ENCODE measurements at places on chromosomes 7 and 10. TPM values are rescaled to one million over a fixed set of nuclear protein-coding genes. Genes with fewer than 3 reads are reported as not detected.

Gene GIMAP2
- 0.81 TPM for total RNA-seq

Gene KLF14
- not detected for total RNA-seq

Gene PIP
- total RNA-seq: not detected

Gene C10orf53
- total RNA-seq: not detected

Gene DEPP1
- 15.1 TPM for total RNA-seq

Gene ATP5MK
- total RNA-seq: 230 TPM

Gene TRIM73
- total RNA-seq: 16.7 TPM

Gene CALHM1
- not detected for total RNA-seq

DNA sequence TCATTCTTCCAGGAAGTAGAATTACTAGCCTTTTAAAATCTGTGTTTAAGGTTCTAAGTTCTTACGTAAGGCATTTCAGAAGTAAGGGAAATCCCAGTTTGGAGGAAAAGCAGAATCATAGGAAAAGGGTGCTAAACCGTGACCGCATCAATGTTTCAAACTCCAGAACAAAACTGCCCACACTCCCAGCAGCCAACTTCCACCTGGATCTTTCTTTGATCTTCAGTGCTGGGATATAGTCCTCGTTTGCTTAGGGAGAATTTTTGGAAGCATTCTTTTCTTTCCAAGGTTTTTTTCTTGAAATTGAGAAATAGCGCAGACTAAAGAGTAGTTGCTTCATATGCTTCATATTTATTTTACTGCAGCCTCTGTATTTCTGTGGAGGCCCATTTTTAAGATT is 8.9 kb downstream of the PROSER2 start:
- no peak for DNase-seq

DNA sequence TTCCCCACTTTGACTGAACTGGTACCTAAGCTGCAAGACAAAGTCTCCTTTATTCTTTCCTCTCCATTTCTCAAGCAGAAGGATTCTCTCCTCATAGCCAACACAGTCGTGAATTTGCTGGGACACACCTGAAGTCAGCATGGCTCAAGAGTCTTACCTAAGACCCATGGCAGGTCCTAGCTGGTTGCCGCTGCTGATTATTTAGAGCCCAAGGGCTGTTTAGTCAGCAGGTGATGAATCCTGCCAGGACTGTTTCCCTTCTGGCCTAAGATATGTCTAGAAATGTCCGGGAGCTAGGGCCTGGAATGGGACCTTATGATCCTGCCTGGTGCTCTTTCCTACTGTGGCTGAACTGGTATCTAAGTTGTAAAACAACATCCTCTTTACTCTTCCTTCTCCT is 82.8 kb downstream of the AHCYL2 start:
- peak; percentile 68 for DNase-seq

GRCh38 chr7:51187941-51188340 is 128.7 kb downstream of the COBL start:
- DNase-seq: no peak

GRCh38 chr7:38052786-38053185 is 125.3 kb upstream of the STARD3NL start:
- DNase-seq: no peak

DNA sequence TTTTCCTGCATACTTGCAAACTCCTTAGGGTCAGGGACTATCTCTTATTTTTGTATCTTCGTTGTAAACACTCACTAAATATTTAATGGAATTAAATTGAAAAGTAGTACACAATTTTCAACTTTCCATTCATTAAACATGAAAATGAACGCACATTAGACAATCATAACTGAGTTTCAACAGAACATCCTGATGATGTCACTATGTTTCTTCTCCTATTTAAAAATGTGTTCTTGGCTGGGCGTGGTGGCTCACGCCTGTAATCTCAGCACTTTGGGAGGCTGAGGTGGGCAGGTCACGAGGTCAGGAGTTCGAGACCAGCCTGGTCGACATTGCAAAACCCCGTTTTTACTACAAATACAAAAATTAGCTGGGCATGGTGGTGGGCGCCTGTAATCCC is 14.1 kb upstream of the PURB start:
- no peak for DNase-seq

DNA sequence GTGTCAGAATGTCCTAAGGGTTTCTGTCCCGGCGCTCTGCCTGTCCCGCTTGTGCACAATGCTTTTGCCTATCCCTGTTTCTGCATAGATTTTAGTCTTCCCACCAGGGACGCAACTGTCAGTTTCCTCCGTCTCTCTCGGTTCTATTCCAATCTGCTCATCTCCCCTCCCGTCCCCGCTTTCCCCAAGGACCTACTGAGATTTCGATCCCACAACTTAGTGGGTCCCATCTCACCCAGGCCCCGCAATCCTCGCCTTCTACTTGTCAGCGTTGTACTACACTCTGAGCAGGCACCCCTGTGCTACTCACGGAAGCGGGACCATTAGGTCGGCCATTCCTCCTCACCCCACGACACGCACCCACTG is 519 bp upstream of the ZNF655 start:
- DNase-seq: no peak

DNA sequence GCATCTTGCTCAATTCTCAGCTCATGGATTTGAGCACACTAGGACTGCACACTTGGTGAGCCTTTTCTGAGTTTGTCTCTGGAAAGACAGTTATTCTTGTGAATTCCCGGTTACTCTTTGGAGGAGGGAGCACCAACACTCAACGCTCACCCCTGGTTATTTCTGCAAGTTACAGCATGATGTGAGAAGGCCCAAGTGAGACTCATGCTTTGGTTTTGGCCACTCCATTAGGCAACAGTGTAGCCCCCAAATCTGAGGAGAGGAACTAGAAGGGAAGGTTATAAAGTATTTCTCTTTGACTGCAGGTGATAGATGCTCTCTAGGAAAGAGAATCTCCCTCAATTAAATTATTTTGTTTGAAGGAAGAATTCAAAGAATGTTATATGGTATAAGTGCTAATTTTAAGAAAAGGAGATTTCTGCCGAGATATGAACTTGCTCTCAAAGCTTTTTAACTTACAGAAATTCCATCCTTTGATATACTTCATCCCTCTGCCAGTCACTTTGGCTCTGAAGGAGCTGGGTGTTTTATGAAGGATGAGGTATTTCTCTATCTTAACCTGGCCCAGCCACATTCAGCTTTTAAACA is 183.4 kb downstream of the WNT2 start:
- no peak for DNase-seq

- DNase-seq: no peak
Measured at GRCh38 chr7:17622451-17622850, 317.8 kb downstream of the SNX13 start.

DNA sequence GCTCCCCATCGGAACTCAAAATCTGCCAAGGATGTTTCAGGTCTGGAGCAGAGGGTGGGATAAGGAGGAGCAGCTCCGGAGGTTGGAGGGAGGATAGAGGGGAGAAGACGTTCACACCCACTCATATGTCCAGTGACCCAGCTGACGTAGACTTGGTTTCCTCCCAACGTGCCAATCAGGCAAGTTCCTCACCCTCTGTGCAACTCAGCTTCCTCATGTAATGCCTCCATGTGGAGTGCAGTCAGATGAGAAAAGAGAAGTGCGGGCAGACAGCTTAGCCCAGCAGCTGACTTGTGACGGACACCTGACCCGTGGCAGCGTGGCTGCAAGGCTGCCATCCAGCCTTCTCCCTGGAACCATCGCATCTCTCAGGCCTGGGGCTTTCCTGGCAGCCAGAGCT is 86.8 kb downstream of the NPTX2 start:
- DNase-seq: no peak

DNA sequence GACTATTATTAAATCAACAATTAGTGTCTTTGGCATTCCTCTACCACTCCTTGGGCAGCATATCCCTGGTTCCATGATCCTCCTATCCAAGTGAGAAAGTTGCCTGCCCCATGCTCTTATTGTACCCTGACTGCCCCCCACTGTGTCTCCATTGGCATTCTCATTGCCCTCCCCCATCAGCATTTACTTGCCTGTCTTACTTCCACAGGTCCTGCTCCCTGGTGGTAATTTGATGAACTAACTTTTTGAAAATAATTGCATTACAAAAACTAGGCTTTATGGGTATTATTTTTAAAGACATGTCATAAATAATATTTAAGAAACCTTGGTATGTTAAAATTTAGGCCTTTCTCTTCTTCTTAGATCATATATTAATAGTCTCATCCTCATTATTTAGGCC is 346.4 kb downstream of the PCLO start:
- DNase-seq: no peak

- DNase-seq: no peak
Measured at GRCh38 chr7:36305226-36305625, 84.4 kb upstream of the ANLN start.

DNA sequence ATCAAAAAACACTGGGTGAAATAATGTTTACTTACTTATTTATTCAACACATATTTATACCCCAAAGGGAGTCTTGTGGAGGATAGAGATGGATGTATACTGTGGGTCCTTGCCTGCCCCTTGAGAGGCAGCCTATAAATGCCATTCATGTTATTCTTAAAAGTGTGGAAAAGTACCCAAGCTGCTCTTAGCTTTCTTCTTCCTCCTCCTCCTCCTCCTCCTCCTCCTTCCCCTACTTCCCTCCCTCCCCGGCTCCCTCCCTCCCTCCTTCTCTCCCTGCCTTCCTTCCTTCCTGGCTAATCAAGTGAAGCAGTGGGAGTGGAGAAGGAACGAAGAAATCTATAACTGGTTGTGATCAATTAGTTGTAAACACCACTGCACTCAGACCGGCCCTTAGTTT is 21.2 kb upstream of the IGF2BP3 start:
- DNase-seq: no peak

GRCh38 chr10:20970708-20971107 is 73.6 kb upstream of the NEBL start:
- DNase-seq: no peak

DNA sequence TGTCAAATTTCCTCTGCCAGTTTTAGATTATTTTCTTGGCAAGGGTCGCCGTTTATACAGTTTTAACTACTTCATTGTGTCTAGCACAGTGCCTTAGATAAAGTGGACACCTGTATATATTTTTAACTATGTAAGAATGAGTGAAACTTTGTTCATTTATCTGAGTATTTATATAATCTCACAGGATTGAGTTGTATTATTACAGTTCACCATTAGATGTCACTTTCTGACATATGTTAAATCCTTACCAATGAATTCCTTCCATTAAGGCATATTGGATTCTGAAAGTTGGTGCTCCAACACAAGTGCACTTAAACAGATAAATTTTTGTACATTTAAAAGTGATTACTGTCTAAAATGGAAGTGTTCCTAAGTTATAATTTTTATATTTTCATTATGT is 43.0 kb downstream of the ZMYND11 start:
- DNase-seq: no peak

- DNase-seq: no peak
Measured at GRCh38 chr10:51010977-51011376, 63.3 kb upstream of the PRKG1 start.

DNA sequence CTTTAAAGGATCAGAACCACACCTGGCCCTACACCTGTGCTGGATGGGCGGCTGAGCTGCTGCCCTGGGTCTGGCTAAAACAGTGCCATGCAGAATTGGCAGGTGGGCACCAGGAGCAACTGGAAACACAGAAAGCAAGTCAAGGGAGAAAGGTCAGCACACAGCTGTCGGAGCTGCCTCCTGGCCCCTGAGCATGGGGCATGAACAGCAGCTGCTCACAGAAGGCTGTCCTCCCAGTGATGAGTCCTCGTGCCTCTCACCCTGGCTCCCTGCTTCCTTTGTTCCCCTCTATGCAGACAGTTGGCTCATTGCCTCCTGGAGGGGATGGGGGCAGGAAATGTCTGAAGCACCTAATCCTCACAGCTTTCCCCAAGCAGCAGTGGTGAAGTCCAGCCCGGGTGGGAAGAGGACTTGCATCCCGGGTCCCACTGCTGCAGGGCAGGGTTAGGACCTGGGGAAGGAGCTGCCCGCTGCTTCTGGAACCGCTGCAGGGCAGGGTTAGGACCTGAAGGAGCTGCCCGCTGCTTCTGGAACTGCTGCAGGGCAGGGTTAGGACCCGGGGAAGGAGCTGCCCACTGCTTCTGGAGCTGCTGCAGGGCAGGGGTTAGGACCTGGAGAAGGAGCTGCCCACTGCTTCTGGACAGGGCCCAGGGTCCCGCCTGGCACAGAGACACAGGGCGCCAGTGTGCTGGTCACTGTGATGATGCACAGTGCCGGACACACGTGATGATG is 37.3 kb downstream of the VIPR2 start:
- no peak for DNase-seq

GRCh38 chr7:2927592-2927991 is 83.5 kb upstream of the GNA12 start:
- DNase-seq: no peak

- no peak for DNase-seq
Measured at GRCh38 chr7:28018856-28019465, 161.6 kb downstream of the JAZF1 start.

Data from PC-9 (cell line).